ENCODE measurements at places on chromosomes 12 and 14.

GRCh38 chr12:105523164-105524057 lies 192.9 kb downstream of the C12orf75 start:
- DNase-seq = peak; percentile 74

DNA sequence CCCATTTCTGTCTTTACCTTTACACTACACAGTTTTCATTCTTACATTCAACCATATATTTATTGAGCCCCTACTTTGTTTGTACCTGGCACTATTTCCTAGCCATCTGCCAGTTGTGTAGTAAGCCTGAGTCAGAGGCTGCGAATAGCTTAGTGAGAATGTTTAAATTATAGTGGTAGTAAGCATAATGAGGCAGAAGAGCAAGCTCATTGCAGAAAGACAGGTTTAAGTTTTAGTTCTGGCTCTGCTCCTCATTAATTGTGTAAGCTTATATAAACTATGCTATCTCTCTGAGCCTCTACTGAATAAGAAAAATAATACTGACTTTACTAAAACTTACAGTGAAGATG lies 123.5 kb downstream of the NAV3 start:
- DNase-seq = peak; percentile 52

GRCh38 chr12:45697371-45697770 lies 32.1 kb upstream of the ARID2 start:
- no peak for DNase-seq

DNA sequence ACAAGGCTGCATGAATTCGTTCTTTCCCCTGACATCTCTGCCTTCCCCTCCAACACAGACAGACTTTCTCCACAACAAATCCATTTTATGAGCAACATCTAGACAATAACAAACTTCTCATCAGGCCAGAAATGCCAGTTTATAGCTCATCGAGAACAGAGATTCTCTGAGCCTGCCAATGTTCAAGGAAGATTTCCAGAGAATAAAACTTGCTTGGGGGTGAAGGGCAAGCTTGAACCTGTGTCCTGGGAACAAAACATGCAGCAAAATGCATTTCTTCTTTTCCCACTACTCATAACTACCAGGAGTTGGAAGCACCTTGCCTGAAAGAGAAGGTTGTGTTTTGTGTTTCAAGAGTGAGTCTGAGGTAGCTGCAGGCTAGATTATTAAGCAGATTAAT lies 6.8 kb downstream of the MAP1LC3B2 start:
- no peak for DNase-seq

- DNase-seq = peak; percentile 83
Observed at GRCh38 chr14:61025251-61026223, 44.5 kb downstream of the SLC38A6 start.
